ENCODE measurements at places on chromosomes 7 and 10.

- DNase-seq, result no peak
Observed at GRCh38 chr10:71081912-71082311, 130.5 kb upstream of the UNC5B start.

GRCh38 chr7:110529175-110529574, 561.8 kb upstream of the LRRN3 start:
- DNase-seq, result no peak

DNA sequence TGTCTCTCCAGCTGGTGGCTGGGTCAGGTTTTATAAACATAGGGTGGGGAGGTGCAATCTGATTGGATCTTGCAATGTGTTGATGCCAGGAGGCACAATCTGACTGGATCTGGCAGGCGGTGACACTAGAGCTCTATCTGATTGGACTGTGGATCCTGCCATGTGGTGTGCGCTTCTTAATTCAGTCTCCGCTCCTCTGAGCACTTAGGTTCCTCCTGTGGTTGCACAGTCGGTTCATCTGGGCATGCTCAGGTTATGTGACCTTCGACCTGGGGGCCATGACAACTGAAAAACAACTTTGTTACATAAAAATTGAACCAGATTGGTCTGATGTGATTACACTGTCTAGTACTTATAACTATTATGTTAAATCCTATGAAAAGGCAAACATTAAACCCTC, 127.1 kb upstream of the SVIL start:
- no peak for DNase-seq

DNA sequence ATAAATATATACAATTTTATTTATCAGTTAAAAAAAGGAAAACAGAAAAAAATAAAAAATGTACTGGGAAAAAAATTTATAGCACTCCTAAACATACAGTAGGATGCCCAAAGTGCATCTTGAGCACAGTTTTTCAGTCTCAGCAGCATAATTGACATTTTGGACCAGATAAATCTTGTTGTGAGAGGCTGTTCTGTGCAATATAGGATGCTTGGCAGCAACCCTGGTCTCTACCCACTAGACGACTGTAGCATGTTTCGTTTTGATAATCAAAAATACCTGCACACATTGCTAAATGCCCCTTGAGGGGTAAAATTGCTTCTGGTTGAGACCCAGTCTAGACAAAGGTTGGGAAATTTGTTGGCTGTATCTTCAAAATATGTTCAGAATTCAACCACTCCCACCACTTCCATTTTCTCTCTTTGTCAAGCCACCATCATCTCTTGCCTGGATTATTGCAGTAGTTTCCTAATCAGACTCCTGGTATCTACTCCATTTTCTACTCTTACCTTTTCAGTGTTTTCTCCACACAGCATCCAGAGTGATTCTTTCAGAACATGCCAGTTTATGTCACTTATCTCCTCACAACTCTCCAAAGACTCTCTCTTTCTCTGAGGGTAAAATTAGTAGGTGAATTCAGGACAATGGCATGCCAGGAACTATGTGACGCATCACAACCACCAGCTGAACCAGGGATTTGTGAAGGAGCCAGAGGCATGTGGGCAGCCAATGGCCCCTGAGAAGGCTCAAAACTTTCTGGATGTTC, 91.4 kb downstream of the GPR85 start:
- DNase-seq, result no peak

GRCh38 chr7:88200789-88201188, 19.0 kb downstream of the SRI start:
- no peak for DNase-seq

DNA sequence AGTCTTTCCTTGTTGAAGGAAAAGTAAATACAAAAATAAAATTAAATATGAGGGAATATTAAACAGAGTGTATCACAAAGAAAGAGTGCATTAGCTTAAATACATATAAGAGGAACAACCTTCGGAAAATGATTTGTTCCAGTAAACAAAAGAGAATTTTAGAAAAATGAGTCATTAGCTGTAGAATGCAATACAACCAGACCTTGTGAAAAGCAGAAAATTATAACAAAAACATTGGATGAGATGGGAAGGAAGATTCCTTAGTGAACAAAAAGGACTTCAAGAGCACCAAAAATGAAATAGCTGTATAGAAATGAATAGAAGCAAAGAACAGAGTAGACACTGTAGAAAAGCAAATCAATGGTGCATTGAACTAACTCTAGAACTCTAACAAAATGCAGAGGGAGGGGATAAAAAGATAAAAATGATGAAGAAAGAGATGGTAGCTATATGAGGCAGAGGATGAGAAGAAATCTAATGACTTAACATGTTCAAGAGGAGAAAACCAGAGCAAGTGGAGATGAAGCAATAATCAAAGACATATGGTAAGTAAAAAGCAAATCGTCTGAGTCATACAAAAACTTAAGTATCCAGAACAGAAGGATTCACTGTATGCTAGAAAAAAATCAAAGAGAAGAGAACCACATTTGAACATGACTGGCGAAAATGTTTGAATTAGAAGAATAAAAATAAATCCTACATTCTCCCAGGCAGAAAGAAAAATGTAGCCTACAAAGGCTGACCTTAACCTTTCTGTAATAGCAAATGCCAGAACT, 190.5 kb downstream of the TMEM26 start:
- DNase-seq, result no peak

DNA sequence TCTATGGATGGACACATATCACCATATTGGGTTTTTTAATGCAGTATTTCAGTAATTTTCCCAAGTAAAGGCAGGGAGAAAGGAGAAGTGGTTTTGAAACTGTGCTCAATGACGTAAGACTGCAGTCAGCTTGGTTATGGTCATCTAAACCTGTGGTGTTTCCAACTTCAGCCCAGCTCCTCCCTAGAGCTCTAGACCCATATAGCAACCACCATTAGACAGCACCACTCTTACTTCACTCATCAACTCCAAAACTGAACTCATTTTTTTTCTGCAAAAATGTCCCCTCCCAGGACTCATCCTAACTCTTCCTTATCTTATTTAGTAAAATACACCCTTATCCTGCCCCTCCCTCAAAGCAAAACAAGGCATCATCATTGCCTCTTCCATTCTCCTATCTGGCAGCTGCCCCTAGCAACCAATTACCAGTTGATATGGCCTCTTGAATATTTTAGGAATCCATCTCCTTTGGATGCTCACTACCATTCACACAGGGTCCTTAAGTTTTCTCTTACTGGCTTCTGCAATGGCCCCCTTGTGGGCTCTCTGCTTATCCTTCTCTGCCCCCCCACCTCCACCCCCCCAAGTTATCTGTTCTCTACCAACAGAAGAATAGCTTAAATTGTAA, 1.5 kb upstream of the RALA start:
- DNase-seq, result no peak

- DNase-seq, result no peak
Observed at GRCh38 chr10:88162852-88163251, 299.4 kb downstream of the PTEN start.

- DNase-seq, result no peak
Observed at GRCh38 chr10:77716458-77717317, 79.1 kb upstream of the KCNMA1 start.

- DNase-seq, result no peak
Observed at GRCh38 chr7:55286666-55287065, 78.5 kb upstream of the LANCL2 start.

Data from SW480 (cell line).